ENCODE measurements at places on chromosomes 5 and 9. TPM values are rescaled to one million over a fixed set of nuclear protein-coding genes. Genes with fewer than 3 reads are reported as not detected.

Gene HTR1A
- total RNA-seq = not detected

- no peak overlapping the region for H3K27ac ChIP-seq
- H3K27me3 ChIP-seq = peaks cover 42% of the 10 kb centered on the region
- no peaks in the 10 kb centered on the region for H3K36me3 ChIP-seq
These were observed 55.9 kb downstream of the PCSK1 start for GRCh38 chr5:96377167-96377566.

GRCh38 chr5:170166101-170166500 is 60.4 kb downstream of the FOXI1 start:
- H3K27ac ChIP-seq = no peak overlapping the region
- H3K27me3 ChIP-seq = peaks cover 9% of the 10 kb centered on the region
- H3K4me3 ChIP-seq = no peak overlapping the region
- no peak for DNase-seq

Gene GPR150
- total RNA-seq = 0.11 TPM

DNA sequence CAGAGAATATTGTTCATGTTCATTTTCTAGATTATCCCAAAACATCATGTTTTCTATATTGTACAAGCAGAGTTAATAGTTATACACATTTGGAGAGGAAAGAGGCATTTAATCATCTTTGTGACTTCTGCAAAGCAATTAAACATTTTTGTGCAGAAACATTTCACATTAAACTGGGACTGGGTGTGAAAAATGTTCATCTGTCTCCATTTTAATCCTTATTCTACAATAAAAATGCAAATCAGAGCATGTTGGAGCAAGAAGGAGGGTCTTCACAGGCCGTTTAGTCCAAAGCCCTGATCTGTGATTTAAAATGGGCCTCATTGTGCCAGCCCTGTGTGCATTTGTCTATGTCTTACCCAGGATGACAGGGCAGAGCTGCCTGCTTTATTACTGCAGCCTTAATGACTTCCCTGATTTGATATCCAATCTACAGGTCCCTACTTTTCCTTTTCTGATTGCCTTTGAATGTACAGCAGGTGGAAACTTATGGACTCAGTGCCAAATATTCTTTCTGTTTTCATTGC is 183.5 kb downstream of the CAVIN4 start:
- no peaks in the 10 kb centered on the region for H3K27me3 ChIP-seq
- no peak for DNase-seq
- no peaks in the 10 kb centered on the region for H3K4me1 ChIP-seq
- H3K4me3 ChIP-seq = no peak overlapping the region

GRCh38 chr9:134333234-134333873 is 7.1 kb downstream of the RXRA start:
- no peak for DNase-seq
- no peak overlapping the region for H3K27ac ChIP-seq
- H3K4me3 ChIP-seq = no peak overlapping the region
- H3K36me3 ChIP-seq = no peaks in the 10 kb centered on the region

- H3K4me1 ChIP-seq = no peaks in the 10 kb centered on the region
- no peak for DNase-seq
- no peak overlapping the region for H3K27ac ChIP-seq
- no peaks in the 10 kb centered on the region for H3K36me3 ChIP-seq
- no peak overlapping the region for H3K4me3 ChIP-seq
- no peaks in the 10 kb centered on the region for H3K27me3 ChIP-seq
These were observed 1982.4 kb downstream of the EFNA5 start for GRCh38 chr5:105688227-105688792.

- no peak overlapping the region for H3K27ac ChIP-seq
- H3K4me1 ChIP-seq = no peaks in the 10 kb centered on the region
- DNase-seq = no peak
These were observed 10.6 kb downstream of the IRX1 start for GRCh38 chr5:3606121-3606831.

DNA sequence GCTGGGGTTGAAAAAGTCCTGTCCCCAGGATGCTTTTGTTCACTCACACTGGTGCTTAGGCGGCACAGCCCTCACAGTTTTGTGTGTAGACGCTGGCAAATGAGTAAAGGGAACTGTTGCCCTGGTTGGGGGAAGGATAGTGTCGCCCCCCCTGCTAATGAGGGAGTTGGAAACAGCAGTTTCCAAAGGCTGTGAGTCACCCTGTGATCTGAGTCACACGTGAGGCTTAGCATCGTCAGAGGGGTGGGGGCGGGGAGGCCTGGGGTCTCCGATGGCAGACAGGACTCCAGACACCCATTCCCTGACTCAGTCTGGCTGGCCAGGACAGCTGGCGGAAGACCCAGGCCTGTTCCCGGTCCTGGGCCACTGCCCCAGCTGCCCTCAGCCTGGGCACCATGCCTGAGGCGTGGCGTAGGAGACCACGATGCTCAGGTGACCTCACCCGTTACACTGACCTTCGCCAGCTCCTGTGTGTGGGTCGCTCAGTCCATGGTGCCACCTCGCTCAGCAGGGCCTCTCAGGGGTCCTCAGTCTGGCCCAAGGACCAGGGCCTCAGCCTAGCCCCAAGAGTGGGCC is 2.9 kb downstream of the DNAJB5 start:
- H3K36me3 ChIP-seq = peaks cover 10% of the 10 kb centered on the region
- no peak for DNase-seq
- H3K4me1 ChIP-seq = peaks cover 45% of the 10 kb centered on the region
- peak overlapping the region; percentile 39 for H3K4me3 ChIP-seq

- no peaks in the 10 kb centered on the region for H3K27me3 ChIP-seq
- no peaks in the 10 kb centered on the region for H3K36me3 ChIP-seq
- H3K27ac ChIP-seq = no peak overlapping the region
- DNase-seq = peak; percentile 72
- H3K4me1 ChIP-seq = peaks cover 4% of the 10 kb centered on the region
- H3K4me3 ChIP-seq = no peak overlapping the region
These were observed 17.3 kb upstream of the ODF2 start for GRCh38 chr9:128438343-128439109.

- peak overlapping the region; percentile 78 for H3K4me3 ChIP-seq
- no peak for DNase-seq
- peaks cover 23% of the 10 kb centered on the region for H3K4me1 ChIP-seq
- peaks cover 14% of the 10 kb centered on the region for H3K36me3 ChIP-seq
- H3K27me3 ChIP-seq = peaks cover 18% of the 10 kb centered on the region
- no peak overlapping the region for H3K27ac ChIP-seq
These were observed 595 bp downstream of the PDLIM7 start for GRCh38 chr5:177496727-177497291.

- no peak for DNase-seq
- no peak overlapping the region for H3K27ac ChIP-seq
- no peak overlapping the region for H3K4me3 ChIP-seq
- H3K36me3 ChIP-seq = no peaks in the 10 kb centered on the region
- H3K4me1 ChIP-seq = no peaks in the 10 kb centered on the region
These were observed 364.6 kb downstream of the DMRT2 start for GRCh38 chr9:1414711-1415131.

- no peaks in the 10 kb centered on the region for H3K27me3 ChIP-seq
- no peak for DNase-seq
- H3K4me3 ChIP-seq = peak overlapping the region; percentile 86
- no peaks in the 10 kb centered on the region for H3K36me3 ChIP-seq
- H3K27ac ChIP-seq = peak overlapping the region; percentile 86
These were observed 3.7 kb upstream of the RNF44 start for GRCh38 chr5:176540956-176541337.

DNA sequence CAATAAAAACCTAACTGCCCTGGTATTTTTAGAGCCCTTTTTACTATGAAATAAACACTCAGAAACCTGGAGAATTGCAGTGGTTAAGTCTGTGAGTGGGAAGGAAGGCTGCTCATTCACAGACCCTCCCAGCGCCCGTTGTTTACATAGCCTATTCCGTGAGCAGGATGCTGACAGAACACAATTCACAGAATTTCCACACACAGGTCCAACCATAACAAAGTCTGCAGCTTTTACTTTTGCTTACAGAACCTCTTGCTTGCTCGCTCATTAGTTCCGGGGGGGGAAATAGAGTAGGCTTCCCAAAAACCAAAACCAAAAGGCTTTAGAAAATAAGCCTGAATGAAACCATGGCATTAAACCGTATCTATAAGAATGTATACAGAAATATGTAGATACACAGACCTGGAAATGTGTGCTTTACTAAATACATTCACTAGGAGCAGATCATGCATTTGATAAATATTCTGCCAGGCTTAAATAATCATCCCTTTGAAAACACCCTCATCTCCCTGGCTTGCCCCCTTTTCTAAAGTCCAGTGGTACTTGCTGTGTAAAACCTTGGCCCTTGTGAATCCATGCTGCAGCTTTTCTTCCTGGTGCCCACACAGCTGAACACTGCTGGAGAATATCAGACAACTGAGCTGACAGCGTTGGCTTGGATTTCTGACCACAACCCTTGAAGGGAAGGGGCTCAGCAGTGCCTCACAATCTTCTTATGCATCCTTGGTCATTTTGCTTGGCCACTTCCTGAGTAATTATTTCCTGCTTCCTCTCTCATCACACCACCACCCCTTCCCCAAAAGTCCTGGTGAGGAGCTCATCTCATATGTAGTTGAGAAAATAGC is 128.0 kb downstream of the FANCC start:
- peak overlapping the region; percentile 71 for H3K27ac ChIP-seq
- DNase-seq = peak; percentile 37
- H3K4me3 ChIP-seq = peak overlapping the region; percentile 46

DNA sequence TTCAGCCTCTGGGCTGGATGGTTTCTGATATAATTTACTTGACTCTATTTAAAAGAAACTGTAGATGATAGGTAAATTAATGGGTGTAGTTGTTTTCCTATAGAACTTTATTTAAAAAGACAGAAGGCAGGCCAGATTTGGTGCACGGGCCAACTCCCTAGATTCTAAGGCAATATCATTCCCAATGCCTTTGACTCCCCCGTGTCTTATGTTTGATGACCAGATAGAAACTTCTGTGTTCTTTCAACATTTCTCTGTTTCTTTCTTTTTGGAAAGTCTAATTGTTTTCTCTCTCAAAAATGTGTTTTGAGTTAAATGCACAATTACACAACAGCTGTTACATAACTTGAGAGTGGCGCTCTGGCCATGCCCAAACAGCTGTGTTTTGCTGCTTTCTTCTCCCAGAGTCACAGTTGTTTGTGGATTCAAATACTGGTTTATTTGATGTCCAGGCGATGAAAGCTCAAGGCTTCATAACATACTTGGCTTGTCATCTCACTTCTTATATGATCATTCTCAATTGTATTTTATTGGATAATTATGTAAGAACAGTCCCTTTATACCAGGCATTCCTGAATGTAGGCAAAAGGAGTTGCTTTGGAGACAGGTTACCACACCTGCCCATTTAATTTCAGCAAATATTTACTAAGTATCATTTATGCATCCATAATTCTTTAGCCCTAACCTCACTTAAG is 1.7 kb upstream of the ALDH1A1 start:
- H3K27me3 ChIP-seq = peaks cover 20% of the 10 kb centered on the region
- no peaks in the 10 kb centered on the region for H3K4me1 ChIP-seq
- H3K4me3 ChIP-seq = no peak overlapping the region
- no peak overlapping the region for H3K27ac ChIP-seq

Gene TRIM36
- not detected for total RNA-seq

Gene CLINT1
- 95.2 TPM for total RNA-seq

DNA sequence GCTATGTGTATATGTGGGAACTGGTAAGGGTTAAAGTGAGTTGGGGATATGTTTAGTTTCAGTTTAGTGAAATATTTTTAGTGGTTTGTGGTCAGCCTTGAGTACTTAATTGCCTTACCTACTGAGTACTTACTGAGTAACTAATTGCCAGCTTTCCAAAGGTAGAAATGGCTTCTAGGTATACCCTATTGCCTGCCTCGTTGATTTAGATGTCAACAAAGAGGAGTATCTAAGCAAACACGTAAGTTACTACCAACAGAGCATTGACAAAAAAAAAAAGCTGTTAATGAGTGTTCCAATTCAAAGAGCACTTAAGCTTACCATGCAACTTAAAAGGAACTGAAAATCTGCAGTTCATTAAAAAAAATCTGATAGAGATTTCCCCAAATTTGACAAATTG is 8.8 kb downstream of the ATP10B start:
- no peaks in the 10 kb centered on the region for H3K4me1 ChIP-seq
- no peak for DNase-seq
- no peaks in the 10 kb centered on the region for H3K36me3 ChIP-seq
- H3K27ac ChIP-seq = no peak overlapping the region
- H3K4me3 ChIP-seq = no peak overlapping the region
- H3K27me3 ChIP-seq = no peaks in the 10 kb centered on the region

Gene OMD
- total RNA-seq = not detected

Gene FST
- total RNA-seq = not detected

DNA sequence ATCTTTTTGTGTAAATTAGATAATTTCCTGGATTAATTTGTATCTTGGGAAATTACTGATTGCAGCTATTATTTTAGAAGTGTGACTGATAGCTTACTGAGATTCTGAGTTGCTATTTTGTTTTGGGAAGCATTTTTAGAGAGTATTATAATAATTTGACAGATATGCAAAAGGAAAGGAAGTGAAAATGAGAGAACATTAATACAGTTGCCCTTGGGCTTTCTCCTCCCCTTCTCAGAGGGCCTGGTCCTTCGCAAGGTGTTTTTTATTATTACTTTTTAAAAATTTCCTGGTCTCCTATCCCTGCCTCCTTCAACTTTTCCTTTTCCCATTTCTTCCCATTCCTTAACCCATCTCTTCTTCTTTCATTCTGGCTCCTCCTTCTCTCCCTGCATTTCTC is 32.6 kb downstream of the UBAP1 start:
- no peak for DNase-seq
- H3K4me1 ChIP-seq = peaks cover 4% of the 10 kb centered on the region
- no peaks in the 10 kb centered on the region for H3K27me3 ChIP-seq
- no peak overlapping the region for H3K4me3 ChIP-seq

GRCh38 chr9:370086-370485 is 155.4 kb downstream of the DOCK8 start:
- DNase-seq = no peak
- no peaks in the 10 kb centered on the region for H3K27me3 ChIP-seq
- no peak overlapping the region for H3K4me3 ChIP-seq
- no peaks in the 10 kb centered on the region for H3K4me1 ChIP-seq

Gene SLC6A18
- total RNA-seq = not detected
